ENCODE measurements at places on chromosomes 3 and 15.
A peak's percentile ranks its signal among the peaks of the same experiment; 100 is the strongest.

DNA sequence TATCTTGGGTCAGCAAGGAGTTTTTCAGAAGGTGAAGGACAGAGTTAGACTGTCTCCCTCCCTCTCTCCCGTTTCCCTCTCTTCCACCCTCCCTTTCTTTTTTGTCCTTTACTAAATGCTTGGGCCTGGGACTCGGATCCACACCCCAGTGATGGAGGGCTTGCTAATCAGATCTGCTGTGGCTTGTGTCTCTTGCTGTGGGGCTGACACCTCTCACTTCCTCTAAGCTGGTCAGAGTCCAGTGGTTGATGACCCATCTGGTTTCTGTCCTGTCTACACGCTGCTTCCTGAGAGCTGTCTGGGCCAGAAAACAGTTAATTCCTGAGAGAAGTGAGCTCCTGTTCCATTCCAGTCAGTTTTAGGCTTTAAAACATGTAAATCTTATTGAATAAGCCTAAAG, 849 bp downstream of the TRAK1 start:
- DNase-seq: no peak

DNA sequence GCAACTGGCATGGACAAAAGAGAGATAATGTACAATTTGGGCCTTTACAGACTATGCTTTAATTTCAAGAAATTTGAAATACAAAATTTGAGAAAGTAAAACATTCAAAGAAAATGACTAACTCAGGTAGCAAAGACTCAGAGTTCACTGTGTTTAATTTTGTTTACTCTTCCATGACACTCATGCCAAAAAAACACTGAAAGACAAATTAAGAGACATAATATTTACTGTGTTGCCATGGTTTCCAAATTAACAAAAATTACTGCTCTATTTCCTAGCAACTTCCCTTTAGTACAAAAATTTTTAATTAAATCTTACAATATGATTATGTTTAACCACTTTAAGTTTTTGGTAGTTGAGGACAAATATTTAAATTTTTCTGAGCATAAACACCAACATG, 29.6 kb downstream of the LRRFIP2 start:
- DNase-seq: no peak

DNA sequence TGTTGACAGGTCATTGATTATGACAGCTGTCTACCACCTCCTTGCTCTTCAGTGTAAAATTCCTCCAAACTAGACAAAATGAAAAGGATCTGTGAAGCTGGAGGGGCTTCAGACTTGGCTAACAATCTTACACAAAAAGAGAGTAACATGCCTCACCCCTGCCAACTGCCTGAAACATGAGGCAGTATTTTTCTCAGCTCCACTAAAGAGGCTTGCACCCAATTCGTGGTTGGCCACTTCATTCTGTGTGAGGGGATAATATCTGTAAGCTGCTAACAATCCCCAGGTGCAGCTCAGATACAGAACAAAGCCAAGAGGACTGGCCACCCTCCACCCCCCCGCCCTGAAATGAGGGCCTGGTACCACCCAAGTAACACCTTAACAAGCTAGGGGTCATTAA, 2.8 kb downstream of the MB21D2 start:
- DNase-seq: no peak

DNA sequence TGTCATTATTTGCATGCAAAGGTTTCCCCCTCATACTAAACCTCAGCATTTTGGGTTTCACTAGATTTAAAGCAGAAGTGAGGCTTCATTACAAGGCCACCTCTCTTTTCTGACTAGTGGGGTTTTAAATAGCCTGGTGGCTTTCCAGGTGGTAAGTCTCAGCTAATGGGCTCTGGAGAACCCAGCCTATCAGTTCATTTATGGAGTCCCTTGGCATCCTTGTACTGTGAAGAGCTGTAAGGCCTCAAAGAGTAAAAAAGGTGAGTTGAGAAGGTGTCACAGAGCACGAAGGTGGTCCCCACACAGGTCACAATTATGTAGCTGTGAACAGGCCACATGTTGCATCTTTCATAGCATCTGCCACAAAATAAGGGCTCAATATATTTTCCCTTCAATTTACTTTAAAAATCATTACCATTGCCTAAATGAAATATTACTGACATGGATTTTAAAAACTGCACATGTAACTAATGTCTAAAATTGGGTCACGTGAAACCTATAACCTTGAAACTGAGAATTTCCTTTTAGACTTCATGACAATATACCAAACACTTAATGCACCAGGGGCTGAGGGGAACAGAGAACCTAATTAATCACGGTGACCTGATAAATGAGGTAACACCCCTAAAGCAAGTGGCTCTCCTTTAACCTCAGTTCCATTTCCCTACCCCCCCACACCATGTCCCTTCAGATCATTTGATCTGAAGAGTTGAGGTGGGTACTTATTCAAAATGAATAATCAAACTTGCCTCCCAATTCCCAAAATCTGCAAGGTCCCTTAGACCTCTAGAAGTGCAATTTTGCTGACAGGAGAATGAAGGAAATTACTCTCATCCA, 1.3 kb downstream of the NGLY1 start:
- DNase-seq: no peak

DNA sequence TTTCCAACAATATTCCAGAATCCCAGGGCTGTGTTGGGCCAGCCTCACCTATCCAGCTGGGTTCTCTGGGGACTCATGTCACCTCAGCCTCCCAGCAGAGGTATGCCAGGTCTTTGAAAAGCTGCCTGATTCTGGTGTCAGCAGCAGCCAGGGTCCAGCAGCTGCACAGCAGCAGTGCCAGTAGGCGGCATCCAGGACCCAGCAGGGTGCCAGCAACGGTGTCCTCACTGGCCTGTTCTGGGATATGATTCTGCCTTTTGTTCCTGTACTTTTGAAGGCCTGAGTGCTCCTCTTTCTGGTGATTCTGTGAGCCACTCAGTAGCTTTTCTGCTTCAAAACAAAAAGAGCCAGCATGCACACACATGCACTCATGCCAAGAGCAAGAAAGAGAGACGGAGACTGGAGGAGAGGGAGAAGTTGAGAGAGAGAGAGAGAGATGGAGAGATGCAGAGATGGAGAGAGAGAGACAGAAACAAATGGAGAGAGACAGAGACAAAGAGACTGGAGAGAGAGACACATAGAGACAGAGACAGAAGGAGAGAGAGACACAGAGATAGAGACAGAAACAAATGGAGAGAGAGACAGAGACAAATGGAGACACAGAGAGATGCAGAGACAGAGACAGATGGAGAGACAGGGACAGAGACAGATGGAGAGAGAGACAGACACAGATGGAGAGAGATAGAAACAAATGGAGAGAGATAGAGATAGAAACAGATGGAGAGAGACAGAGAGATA, 205.7 kb downstream of the UACA start:
- DNase-seq: no peak

DNA sequence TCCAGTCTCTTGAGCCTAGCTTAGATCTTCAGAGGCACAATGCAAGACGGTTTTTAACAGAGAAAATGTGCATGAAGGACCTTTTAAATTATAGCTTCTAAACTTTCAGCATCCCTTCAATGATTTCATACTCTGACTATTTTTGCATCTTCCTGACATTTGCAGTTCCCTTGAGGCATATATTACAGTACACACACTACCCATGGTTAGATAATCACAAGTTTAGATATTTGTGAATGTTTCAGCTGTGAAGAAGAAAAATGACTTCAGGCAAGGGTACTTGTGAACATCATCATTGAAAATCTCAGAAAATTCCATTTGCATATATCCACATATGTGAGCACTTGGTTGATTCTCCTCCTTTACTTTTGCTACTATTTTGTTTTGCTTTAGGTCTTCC, 341.5 kb downstream of the ROBO2 start:
- DNase-seq: no peak

DNA sequence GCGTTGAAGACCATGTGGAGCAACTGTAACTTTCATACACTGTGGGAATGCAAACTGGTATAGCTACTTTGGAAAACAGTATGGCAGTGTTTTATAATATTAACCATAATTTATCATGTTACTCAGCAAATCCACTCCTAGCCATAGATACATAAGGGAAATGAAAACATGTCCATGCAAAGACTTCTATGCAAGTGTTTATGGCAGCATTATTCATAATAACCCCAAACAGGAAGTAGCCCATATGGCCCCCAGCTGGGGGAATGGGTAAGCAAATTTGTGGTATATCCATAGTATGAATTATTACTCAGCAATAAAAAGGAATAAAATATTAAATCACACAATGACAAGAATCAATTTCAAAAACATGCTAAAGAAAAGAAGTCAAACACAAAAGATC, 23.0 kb upstream of the GATA2 start:
- DNase-seq: no peak

DNA sequence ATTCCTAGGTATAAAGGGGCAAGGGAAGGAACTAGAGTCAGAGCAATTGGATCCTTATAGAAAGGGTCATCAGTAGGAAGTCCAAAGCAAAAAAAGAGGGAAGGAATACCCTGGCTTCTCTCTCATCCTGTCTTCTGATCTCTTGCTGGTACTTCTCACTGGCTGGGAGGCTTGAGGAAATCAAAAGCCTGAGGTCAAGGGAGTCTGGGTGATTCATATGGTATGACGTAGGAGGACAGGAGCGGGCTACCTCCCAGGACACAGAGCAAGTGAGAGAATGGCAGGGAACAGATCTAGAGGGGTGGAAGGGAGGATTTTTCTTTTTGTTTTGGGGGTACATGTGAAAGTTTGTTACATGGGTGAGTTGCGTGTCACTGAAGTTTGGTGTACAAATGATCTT, 76.0 kb downstream of the CFAP20DC start:
- no peak for DNase-seq

GRCh38 chr3:115098354-115099073, 48.6 kb downstream of the ZBTB20 start:
- DNase-seq: no peak

DNA sequence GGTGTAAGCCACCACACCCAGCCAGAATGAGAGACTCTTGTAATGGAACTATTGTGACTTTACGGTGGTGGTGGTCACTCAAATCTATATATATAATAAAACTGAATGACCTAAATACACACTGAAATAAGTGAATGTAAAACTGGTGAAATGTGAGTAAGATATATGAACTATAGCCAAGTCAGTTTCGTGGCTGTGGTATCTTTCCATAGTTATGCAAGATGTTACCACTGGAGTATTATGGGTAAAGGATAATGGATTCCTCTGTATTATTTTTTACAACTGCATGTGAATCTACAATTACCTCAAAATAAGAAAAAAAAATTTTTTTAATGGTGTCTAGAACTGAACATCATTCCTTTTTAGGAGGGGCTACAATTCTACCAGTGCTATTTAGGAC, 21.9 kb downstream of the PIK3CB start:
- DNase-seq: no peak

GRCh38 chr15:64597477-64597822, 137.1 kb downstream of the ZNF609 start:
- no peak for DNase-seq

DNA sequence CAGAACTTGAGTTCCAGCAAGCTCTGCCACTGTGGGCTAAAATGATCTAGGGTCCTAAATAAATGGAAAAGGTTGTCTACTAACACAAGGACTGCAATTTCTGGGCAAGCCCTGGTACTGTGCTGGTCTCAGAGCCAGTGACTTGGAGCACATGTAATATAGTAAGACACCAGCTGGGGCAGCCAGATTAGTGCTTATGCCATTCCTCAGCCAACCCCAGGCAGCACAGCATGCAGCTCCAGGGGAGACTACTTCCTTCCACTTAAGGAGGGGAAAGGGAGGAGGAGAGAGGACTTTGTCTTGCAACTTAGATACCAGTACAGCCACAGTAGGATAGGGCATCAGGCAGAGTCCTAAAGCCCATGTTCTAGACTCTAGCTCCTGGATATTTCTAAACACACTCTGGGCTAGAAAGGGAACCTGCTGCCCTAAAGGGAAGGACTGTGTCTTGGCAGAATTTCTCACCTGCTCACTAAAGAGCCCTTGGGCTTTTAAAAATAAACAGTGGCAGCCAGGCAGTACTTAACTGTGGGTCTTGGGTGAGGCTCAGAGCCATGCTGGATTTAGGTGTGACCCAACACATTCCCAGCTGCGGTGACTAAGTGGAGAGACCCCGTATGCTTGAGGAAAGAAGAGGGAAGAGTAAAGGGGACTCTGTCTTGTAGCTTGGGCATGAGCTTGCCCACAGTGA, 223.7 kb upstream of the BCHE start:
- DNase-seq: no peak

DNA sequence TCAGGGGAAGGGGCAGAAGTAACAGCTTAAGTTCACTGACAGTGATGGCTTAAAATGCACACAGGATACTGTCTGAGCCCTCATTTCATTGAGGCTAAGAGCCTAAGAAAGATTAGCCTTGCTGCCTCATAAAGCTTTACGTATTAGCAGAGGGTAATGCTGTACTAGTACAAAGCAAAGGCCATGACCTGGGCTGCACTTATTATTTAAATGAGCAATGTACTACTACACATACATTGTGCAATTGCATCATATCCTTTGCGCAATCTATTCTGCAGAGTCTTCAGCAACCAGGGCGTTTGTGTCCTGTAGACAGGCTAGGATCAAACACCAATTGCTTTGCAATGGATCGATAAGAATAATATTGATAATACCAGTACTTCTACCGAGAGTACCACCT, 221.8 kb downstream of the TPRG1 start:
- no peak for DNase-seq

DNA sequence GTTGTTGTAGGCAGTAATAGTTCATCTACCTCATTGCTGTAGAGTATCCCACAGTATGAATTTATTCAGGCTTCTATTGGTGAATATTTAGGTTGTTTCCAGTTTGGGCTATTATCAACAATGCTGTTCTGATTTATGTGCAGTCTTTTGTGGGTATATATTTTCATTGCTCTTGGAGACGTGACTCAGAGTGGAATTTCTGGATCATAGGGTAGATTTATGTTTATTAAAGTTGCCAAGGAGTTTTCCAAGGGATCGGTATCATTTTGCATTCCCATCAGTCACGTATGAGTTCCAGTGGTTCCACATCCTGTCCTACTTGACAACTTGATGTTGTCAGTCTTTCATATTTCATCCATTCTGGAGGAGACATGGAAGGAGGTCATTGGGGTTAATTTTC, 8.4 kb upstream of the HRH1 start:
- no peak for DNase-seq

- no peak for DNase-seq
These were observed 337.8 kb upstream of the CBLB start for GRCh38 chr3:106206613-106207012.

DNA sequence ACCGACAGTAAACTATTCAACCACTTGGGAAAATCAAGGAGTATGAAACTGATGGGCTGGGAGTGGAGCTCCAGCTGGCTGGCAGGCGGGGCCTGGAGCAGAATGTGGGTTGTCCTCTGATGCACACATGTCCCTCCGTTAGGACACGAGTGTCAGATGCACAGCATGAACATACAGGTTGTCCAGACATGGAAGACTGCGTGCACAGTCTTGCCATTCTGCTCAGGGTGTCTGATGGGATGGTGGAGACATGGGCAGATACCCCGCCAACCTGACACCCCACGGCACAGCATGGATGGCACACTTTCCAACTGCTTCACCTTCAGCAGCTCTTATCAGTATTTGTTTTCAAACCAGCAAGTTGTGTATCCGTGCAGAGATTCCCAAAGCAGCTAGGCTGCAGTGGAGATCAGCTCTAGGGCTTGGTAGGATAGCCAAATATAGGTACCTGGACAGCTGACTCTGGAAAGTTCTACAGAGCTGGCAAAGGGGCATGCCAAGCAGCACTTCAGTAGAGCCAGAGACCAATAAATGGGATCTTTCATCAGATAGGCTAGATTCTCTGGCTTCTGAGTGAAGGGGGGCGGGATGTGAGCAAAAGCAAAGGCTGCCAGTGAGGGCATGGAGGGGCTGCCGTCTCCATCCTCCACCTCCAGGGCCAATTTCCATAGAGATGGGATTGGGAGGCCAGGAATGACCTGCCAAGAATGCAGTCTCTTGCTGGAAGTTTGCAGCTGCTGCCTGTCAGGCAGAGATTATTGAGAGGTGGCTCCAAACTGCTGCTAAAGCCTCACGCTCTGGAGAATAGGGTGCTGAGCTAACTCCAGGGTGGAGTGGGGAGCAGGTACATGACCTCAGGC, 47.2 kb upstream of the KY start:
- DNase-seq: peak; percentile 49
